Stimulated activated CD8-positive, alpha-beta memory T cell treated with anti-CD3 and anti-CD28 coated beads, Interleukin-4, amount 100 ng/mL, for 24 hours (primary cell): ENCODE measurements at places on chromosomes 4 and X.

GRCh38 chr4:48255959-48256342 is 13.7 kb downstream of the TEC start:
- DNase-seq: no peak

DNA sequence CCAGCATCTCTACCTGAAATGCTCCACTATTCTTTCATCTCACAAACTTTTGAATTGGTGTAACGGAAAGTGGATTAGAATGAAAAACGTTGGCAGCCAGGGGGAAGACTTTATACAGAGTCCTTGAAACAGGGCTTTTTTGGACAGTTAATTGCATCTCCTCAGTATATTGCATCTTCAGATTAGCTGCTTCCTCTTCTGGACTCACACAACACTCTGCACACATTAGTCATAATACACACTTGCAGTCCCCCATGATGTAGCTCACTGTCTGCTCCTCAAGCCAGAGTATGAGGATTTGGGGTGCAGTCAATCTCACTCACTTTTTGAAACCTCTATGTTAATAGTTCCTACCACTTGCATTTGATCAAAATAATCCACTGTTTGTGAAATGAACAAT is 101.0 kb downstream of the ADGRA3 start:
- no peak for DNase-seq

DNA sequence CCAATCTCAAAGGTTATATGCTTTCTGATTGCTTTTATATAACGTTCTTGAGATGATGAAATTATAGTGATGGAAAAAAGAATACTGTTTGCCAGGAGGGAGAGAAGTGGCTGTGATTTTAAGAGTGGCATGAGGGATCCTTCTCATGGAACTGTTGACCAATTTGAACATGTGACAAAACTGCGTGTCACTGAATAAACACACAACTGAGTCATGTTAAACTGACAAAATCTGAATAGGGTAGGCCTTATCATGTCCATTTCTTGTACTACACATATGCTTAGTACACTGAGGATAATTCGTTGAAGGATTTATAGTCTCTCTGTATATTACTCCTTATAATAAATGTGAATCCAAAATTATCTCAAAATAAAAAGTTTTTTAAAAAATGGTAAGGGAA is 22.2 kb upstream of the HSPA4L start:
- no peak for DNase-seq

DNA sequence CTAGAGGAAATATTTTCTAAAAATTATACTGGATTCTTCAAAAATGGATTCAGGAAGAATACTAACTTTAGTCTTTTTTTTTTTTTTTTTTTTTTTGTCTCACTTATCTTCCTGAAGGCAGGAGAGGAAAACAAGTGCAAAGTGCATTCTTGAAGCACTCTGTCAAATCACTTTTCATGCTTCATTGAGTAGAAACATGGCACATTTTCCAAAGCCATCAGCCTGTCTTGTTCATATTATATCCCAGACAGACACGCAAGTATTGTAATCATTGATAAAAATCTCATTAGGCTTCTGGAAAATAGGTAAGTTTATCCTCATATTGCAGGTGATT is 1.2 kb downstream of the BBS12 start:
- DNase-seq: no peak

DNA sequence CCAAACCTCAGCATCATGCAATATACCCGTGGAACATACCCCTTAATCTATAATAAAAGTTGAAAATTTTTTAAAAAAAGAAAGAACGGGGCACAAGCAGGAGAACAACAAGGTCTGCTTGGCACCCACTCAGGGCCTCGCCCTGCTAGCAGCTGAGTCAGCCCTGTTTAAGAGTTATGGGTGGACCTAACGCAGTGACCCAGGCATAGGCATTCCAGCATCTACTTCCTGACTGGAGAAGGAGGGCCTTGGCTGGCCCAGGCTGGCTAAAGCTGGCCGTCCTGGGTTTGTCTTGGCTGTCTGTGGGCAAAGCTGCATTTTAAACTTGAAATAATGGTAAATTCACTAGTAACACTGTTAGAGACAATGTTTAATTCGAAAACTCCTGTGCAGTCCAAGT is 236.7 kb upstream of the PGRMC2 start:
- DNase-seq: no peak

GRCh38 chr4:107147873-107148272 is 111.8 kb upstream of the DKK2 start:
- DNase-seq: no peak

- DNase-seq: no peak
Observed at GRCh38 chr4:96649536-96649935, 809.6 kb downstream of the PDHA2 start.

DNA sequence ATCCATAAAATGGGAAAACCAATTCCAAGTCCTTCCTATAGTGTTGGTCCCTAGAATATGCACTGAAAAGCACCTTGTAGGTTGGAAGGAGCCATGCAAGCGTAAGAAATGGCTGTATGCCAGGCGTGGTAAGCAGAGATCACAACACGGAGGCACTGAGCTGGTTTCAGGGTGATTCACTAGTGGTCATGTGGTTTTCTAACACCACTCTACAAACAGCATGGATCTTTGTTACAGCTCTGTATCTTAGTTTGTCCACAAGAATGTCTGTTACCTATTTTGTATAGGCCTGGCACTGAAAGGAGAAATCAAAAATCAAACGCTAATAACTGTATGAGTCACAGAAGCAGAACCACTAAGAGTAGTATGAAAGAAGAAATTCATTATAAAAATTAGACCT is 71.9 kb downstream of the MAGEB17 start:
- no peak for DNase-seq

DNA sequence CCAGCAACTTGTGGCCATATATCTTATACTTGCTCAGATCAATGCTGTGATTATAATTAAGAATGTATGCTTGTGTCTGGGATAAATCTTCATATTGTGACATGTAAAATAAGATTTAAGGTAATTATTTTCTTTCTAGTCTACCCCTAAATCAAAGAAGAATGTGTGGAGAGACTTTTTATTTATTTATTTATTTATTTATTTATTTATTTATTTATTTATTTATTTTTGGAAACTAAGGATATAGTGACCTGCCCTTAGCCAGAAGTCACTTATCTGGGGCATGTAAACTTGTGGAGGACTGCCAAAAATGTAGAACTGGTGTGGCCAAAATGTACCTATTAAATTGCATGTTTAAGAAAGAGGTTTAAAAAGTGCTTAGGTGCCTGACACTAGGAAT is 144.3 kb downstream of the BEND2 start:
- DNase-seq: no peak

DNA sequence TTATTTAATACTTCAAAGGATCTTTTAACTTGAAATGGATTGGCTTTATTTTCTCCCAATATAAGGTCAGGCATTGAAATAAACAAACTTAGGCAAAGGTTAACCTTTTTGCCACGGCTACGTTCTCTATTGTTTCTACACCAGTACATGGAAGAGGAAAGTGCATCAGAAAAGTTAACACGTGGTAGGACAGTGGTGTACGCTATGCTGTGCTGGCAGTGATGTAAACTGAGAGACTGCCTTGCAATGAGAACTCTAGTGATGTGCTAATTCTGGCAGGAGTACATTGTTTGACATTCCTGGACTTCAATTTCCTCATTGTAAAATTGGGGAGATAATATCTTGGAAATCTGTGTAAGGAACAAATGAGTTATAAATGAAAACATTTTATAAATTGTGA is 208.2 kb downstream of the TMA16 start:
- DNase-seq: no peak

DNA sequence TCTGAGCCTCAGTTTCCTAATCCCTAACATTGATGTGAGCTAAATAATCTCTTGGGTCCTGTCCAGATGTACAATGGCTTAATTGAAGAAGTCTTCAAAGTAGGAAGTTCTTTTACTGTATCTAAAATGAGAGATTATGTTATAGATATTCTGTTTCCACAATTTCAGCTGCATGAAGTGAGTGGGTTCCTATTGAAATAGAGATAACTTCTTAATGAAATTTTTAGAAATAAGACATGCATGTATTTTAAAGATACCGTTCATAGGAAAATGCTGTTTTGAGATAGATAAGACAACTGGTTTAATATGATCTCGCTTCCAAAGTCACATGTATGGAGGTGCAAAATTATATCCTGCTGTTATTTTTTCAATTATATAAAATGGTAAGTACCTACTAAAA is 71.9 kb downstream of the CLDN22 start:
- no peak for DNase-seq

DNA sequence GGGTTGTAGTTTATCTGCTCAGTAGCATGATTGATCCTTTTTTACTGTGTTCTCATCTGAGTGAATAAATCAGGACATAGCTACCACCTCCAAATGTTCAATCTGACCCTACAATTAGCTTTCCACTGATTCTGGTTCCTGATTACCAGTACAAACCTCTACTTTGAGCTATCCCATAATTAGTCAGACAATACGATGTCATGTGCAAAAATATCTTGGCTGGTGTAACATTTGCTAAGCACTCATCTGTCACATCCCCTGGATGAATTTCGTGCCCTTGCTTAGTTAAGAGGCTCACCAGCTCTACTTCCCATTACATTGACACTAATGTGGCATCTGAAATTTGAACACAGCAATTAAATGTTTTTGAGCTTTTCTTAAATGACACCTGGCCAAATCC is 1101.0 kb upstream of the PCDH7 start:
- no peak for DNase-seq

- no peak for DNase-seq
Observed at GRCh38 chr4:113638562-113638832, 123.0 kb downstream of the CAMK2D start.

- no peak for DNase-seq
Observed at GRCh38 chrX:14916017-14916674, 42.9 kb downstream of the MOSPD2 start.

- DNase-seq: no peak
Observed at GRCh38 chrX:40169193-40170101, 71.7 kb upstream of the BCOR start.

GRCh38 chr4:113476800-113477199 is 284.7 kb downstream of the CAMK2D start:
- DNase-seq: peak; percentile 19

DNA sequence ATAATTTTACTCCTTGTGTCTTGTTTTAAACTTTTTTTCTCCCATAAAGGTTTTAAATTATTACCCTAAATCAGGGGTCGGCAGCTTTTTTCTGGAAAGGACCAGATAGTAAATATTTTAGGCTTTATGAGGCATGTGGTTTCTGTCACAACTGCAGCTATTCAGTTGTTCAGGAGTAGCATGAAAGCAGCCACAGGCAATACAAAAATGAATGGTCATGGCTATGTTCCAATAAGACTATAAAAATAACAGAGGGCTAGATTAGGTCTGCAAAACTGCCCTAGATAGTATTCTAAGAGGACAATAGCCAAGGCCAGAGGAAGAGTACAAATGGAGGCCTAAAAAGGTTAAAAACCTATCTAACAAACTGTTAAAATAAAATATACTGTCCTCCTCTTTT is 24.6 kb downstream of the HERC5 start:
- no peak for DNase-seq

- no peak for DNase-seq
Observed at GRCh38 chr4:117898496-117898895, 135.8 kb upstream of the NDST3 start.

DNA sequence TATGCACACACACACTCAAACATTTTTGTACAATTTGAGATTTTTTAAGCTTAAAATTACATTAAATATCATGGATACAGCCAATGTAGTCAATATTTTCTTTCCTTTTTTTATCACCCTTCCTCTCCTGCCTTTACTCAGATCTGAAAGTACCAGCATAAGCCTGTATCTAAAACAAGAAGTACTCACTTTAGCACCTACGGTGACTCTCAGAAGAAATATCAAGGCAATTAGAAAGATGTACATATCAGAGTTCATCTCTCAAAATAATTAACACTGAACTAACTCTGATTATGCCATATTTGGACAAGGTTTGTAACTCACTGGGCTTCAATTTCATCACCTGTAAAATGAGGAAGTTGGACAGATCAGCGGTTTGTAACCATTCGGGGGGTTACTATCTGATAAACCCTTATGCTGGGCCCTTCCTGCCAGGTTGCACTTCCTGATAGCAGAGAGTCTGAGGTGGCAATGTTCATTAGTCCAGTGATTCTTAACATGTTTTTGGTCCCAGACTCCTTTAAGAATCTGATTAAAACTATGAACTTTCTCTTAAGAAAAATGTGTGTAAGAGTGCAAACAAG is 5.7 kb upstream of the GPR174 start:
- no peak for DNase-seq
